Memory B cell (primary cell): ENCODE measurements at places on chromosomes 3 and 15.

DNA sequence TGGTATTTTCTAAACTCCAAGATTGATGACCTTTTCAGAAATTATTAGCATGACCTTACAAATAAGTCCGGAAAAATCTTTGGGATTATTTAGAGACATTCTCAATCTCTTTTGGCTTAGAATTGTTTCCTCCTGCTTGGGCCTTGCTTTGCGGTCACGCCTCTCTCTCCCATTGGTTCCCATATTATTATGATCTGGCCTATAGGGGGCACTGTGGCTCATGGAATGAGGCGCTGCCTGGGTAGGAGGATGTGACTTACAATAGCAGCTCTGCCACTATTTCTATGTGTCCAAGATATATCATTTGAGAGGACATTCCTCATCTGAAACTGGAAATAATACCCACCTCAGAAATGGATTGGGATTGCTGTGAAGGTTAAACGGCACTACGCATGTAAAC lies 464.9 kb downstream of the MFSD1 start:
- DNase-seq, result no peak

DNA sequence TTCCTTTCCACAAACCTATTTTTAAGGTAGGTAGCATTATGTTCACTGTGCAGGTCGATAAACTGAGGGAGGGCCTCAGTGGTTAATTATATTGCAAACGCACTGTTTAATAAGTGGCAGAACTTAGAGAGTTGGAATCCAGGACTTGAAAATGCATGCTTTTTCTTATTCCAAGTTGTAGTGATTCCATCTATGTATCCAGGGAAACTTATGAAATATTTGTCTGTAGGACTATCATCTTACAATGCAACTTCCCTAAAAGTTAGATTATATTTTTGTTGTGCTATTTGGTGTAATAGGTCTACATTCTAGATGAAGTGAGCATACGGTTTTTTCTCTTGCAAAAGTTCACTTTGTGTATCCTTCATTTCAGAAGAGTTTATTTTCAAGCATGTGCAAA lies 419.5 kb downstream of the NAALADL2 start:
- no peak for DNase-seq

DNA sequence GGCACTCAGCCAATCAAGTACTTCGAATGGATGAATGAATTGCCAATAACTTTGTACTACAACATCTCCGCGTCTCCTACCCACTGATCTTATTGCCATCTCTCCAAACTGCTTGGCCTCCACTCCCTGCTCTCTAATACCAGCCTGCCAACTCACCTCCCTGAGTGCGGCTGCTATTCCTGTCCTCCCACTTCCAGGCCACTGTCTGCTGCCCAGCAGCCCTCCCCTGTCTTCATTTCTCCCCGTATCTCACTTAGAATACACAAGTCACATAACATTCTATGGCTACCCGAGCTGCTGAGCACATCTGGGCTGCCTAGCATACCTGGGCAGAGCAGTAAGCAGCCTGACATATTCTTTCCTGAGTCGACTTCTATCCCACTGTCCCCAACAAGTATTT lies 149.9 kb upstream of the LRTM1 start:
- no peak for DNase-seq

GRCh38 chr3:60703956-60704736 lies 547.1 kb downstream of the FHIT start:
- DNase-seq, result no peak

GRCh38 chr3:120756061-120756460 lies 13.5 kb downstream of the GTF2E1 start:
- no peak for DNase-seq

DNA sequence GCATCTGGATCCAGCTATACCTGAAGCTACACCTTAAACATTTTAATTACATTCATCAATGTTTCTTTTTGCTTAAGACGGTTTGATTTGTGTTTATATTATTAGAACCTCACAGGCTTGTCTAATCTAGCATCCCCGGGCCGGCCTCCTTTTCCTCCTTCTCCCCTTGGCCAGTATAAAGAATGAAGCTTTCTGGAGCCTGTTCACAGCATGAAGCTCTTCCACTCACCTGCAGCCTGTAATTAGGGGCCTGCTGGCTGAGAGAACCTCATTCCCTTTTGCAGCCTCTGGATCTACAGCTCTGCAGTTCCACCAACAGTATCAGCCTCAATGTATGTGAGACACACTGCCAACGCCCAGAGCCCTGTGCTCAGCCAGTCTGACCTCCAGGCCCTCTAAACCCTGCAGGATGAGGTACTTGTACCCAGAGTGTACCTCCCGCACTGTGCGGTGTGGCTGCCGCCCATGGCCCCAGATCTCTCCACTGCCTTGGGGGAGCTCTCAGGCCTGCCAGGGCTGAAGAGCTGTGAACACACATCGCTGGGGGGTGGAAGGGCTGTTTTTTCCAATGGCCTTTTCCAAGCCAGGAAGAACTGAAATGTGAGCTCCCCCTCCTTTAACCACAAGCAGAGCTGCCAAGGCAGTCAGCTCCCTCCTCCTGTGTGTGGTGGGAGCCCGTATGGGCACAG lies 114.7 kb upstream of the ALDH1A3 start:
- no peak for DNase-seq
